ENCODE measurements at places on chromosomes 7 and 10.

DNA sequence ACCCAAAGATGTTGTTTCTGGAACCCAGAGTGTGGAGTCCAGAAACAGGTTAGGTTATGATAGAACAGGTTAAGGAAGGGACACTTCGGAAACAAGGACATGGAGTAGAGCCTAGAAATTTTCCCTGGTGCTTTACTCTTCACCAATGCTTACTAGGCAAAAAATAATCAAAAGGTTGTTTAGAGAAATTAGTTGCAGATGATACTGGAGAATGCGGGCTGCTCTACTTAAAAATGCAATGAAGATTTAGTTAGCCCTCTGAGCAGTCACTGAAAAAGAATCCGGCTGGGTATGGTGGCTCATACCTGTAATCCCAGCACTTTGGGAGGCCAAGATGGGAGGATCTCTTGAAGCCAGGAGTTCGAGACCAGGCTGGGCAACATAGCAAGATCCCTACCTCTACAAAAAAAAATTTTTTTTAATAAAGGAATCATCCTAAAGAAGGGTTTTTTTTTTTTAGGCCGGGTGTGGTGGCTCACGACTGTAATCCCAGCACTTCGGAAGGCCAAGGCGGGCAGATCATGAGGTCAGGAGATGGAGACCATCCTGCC is 3.3 kb upstream of the UBE2H start:
- no peak for DNase-seq

DNA sequence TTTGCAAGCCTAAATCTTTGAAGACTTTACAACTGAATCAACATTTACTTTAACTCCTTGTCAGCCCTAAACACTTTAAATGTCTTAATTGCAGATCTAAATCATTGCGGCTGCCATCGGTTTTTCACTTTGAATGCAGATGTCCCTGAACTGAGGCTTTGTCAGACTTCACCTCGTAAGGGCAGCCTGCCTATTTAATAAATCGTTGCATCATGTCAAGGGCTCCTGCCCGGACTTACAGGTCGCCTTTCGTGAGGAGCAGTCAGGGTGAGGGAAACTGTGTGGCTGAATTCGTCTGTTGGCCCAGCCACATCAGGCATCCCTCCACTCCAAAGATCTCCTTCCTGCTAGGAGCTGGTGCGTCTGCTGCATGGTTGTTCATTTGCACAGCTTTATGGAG is 368.2 kb upstream of the NPVF start:
- no peak for DNase-seq

GRCh38 chr10:59905731-59906416 is 482 bp downstream of the CCDC6 start:
- no peak for DNase-seq

- no peak for DNase-seq
These were observed 4.0 kb upstream of the LFNG start for GRCh38 chr7:2515424-2516193.

- no peak for DNase-seq
These were observed 52.7 kb downstream of the RBM17 start for GRCh38 chr10:6141296-6142151.

GRCh38 chr10:62083412-62084267 is 182.1 kb downstream of the ARID5B start:
- DNase-seq = no peak

- no peak for DNase-seq
These were observed 299.9 kb upstream of the LRRTM3 start for GRCh38 chr10:66625709-66626590.

DNA sequence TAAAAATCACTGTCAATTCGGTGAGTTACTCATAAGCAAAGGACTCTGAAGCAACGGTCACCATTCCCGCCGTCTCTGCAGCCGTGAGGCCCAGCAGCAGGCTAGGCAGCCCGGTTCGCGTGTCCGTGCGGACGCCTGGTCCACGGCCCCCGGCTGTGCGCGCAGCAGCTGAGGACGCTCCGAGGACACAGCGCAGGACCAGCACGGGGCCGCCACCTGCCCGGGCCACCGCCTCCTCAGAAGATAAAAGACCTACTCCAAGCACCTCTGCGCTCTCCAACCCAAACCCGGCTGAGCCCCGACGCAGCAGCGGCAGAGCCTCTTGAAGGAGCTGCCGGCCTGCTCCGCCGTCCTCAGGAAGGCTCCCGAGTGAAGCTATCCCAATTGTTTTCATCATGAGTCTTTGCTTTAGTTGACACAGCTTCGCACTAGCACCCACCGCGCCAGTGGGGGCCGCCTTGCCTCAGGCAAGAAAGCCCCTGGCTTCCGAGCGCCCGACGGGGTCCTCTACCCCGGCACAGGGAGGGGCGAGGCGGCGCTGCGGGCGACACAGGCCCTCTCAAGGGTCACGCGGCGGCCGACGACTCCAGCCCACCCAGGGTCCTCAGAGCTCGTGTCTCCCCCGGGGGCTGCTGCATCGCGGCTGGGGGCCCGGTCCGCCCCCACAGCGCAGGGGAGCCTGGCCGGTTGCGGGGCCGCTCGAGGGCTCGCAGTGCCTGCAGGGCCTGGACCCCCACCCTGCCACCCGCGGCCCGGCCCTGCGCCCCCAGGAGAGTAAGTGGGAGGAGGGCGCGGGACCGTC is 16.9 kb upstream of the GPR146 start:
- DNase-seq = no peak

DNA sequence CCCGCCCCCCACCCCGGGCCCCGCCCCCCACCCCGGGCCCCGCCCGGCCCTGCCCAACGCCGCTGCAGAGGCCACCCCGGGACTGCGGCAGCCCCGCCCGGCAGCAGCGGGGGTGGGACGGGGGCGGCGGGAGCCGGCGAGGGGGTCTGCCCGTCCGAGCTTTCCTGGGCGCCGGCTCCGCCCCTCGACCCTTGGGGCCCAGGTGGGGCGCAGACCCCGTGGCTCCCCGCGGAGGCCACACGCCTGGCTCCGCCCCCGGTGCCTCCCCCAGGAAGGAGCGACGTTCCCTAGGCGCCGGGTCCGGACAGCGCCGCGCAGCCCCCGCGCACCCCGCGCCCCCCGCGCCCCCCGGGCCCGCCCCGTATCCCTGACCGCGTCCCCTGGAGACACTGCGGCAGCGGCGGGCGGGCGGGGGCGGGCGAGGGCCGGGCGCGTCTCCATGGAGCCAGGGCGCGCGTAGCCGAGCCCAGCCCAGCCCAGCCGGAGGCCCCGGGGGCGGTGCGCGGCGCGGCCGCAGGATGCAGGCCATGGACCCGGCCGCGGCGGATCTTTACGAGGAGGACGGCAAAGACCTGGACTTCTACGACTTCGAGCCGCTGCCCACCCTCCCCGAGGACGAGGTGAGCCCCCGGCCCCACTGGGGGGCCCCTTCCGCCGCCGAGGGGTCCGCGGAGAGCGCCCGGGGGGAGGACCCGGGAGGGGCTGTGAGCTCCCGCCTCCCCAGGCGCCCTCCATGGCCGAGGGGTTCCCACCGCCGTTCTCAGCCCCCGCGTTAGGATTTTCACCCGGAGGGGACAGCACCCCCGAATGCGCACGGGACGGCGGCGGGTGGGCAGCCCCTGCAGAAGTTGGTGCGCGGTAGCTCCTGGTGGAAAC is at the start of gene KNDC1:
KNDC1 (plus strand) TSS at position 270 of the 876 bp plus-strand sequence; CDS start at position 519, 249 bp downstream.
- peak; percentile 52 for DNase-seq

DNA sequence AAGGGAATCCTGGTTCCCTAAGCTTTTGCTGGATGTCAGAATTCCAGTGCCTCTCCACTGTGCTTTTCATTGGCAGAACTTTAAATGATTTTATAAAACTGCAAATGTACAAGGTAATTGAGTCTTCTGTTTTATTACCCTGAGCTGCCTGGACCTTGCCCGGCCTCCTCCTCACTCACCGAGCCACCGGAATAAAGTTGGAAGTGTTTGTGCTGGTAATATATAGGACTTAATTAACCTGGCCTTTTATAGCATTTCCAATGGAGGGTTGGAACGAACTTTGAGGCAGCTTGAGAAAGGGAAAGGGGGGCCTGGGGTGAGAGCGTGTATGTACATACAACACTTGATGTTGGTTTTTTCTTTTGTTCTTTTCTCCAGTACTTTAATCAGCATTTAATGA is 43.4 kb downstream of the ZNF503 start:
- no peak for DNase-seq

DNA sequence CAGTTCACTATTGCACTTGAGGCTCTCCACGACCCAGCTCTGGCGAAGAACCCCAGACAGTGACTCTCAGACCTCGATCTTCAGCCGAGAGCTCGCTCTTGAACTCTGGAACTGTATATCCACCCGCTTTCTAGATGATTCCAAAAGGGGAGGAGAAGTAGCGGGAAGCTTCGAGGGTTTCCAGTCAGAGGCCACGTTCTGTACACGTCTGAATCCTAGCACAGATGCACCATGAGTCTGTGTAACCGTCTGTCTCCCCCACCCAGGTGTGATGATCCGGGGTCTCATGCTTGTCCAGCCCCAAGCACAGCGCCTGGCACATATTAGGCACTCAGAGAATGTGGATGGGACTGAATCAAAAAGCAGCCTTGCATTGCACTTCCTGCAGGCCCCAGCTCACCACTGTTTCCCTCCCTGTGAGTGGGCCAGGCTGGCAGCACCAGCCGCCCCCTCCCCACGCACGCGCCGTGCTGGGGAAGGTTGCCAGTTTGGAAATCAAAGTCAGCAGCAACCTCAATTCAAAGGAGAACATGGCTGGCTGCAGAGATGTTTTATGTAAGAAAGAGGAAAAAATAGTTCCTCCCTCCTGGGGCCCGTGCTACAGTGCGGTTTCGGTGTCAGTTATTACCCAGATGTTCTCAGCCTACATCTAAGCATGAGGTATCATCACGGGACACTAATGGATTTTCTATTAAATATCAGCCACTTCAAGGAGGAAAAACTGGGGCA is 5.7 kb downstream of the GRID2IP start:
- DNase-seq = no peak

GRCh38 chr7:44158873-44159631 is 17.9 kb upstream of the MYL7 start:
- DNase-seq = no peak

GRCh38 chr7:73977619-73978618 is 50.1 kb upstream of the ELN start:
- DNase-seq = no peak

GRCh38 chr10:13809427-13809826 is 222.7 kb downstream of the PRPF18 start:
- DNase-seq = no peak

DNA sequence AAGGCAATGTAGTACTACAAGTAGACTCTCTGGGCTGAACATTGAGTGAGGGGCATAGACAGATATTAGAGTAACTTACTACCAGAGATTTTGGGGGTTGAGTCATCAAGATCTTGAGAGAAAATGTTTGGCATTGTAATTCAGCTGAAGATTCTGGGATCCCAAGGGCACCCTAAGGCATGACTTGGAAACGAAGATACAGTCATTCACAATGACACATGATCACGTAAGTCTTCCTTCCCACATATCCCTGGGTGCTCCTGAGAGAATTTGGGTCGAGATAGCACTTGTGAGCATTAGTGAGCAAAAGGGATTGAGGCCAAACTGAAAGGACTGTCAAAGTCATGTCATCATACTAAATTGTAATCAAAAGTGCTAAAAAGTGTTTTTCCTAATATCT is 192.5 kb upstream of the PCLO start:
- DNase-seq = no peak

GRCh38 chr10:6275022-6275997 is 72.6 kb downstream of the PFKFB3 start:
- DNase-seq = no peak

DNA sequence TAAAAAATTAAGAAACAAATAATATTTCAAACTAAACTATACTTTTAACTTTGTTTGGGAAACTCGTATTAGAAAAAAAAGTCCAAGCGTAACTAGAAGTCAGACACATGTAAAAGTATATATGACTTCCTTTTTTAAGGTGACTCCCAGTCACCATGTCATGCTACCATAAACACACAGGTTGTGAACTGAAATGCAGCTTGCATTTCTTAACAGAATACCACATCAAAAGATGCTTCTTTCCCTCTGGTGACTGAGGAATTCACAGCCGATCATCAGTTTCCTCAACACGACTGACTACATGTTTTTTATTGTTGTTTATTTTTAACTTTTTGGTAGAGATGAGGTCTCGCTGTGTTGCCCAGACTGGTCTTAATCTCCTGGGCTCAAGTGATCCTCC is 445.0 kb downstream of the PARD3 start:
- no peak for DNase-seq

DNA sequence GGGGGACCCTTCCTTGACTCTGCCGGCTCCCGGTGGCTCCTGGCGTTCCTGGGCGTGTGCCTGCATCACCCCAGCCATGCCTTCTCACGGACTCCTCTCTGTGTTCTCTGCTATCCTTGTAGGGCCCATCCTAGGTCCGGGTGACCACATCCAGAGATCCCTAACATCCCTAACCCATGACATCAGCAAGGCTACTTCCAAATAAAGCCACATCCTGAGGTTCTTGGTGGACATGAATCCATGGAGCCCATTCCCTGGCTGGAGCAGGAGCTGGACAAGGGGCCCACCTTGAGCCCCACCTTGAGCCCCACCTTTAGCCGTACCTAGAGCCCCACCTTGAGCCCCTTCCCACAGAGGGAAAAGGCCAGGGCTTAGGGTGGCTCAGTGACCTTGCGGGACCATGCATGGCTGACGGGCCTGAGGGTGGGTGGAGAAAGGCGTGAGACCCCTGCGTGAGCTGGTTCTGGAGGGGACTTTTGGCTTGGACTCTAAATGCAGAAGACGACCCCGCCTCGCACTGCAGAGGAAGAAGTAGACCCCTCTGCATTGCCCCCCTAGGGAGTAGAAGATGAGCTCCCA is 58.5 kb upstream of the INPP5A start:
- DNase-seq = no peak

- DNase-seq = no peak
These were observed 104.7 kb upstream of the PCGF5 start for GRCh38 chr10:91115618-91116390.

DNA sequence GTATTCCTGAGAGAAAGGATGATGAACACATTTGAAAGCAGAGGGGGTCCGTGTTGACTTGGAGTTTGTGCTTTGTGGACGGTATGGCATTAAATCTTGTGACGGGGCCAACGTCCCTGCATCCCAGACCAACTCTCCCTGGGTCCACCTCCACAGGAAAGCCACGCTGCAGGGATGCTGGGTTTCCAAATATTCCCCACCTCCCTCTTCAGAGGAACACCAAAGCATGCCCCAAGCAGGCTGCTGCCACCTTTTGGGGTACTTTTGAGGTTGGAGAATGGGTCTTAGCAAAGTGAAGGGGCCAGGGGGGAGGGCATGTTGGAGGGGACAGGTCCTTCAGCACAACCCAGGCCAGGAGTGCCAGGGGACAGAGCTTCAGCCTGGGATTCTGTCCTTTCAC is 504.4 kb downstream of the TCERG1L start:
- DNase-seq = no peak

DNA sequence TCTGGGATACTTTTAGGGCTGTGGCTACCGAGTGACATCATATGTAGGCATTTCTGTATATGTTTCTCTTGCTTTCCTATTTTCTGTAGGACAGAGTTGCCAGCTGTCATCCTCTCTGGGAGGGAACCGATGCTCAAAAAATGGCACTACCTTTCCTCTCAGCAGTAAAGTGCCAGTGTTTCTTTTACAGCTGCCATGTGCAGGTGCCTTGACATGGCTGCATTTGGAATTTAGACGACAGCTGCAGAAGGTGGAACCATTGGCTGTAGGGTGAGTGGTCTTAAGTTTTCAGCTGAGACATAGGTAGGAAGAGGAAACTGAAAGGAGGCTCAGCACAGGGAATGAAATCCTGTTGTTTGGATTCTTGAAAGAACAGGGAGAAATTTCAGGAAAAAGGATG is 20.2 kb upstream of the RPA3 start:
- DNase-seq = no peak
